ENCODE measurements at places on chromosomes 6 and 20.

GRCh38 chr6:168372889-168373288, 53.3 kb upstream of the DACT2 start:
- no peak for DNase-seq

- DNase-seq = peak; percentile 31
Observed at GRCh38 chr6:110814102-110815014, 911 bp downstream of the CDK19 start.

DNA sequence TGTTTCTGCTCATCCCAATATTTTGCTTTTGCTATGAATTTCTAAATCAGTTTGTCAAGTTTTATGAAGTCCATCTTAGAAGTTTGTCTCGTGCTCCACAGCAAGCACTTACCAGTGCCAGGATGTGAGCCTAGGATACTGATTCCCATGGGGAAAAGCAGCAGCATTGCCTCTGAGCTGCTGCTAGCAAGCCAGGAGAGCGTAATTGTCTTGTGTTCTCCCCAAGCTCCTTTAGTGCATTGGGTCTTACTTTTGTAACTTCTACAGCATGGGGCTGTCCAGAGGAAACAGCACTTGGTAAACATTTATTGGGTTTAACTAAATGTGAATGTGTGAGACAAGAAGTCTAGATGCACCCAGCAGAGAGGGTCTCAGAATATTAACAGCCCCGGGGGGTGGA, 76.1 kb downstream of the RNF182 start:
- peak; percentile 22 for DNase-seq

DNA sequence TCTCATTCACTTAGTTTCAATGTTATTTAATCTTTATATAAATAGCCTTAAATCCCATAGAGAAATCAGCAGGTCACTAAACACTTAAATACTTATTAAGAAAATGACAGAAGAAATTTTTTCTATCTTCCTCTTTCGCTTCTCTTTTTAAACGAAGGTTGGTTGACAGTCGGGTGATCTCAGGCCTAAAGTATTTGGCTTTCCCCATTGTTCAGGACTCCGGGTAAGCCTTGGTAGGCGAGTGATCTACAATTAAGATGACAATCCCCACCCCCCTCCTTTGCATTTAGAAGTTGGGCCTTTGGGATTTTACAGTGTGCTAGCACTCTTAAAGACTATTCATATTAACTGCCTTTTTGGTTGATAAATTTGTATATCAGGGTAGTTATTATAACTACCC, 19.7 kb upstream of the UTRN start:
- DNase-seq = peak; percentile 69

DNA sequence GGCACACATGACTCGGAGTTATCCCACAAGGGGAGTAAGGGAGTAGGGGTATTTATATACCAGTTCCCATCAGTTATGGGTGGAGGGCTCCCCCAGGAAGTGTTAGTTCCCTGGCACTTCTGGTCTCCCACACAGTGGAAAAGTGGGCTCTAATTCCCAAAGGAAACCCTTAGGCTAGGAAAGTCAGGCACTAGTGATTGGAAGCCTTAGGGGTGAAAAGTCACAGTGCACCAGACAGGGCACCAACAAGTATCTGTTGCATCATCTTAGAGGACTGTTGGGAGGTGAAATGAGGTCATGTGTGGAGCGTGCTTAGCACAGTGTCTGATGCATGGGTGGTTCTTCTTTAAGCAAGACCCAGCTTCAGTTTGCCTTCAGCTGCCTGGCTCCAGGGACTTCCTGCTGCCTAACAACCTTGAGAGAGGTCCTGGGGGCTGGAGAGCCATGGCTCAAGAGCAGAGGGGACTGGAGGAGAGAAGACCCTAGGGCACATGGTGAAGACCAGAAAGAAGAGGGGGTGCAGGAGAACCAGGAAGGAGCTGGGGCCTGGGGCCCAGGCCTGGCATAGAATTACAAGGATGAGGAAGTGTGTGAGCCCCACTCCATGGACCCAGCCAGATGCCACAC, 7.5 kb upstream of the FOXP4 start:
- DNase-seq = peak; percentile 25

DNA sequence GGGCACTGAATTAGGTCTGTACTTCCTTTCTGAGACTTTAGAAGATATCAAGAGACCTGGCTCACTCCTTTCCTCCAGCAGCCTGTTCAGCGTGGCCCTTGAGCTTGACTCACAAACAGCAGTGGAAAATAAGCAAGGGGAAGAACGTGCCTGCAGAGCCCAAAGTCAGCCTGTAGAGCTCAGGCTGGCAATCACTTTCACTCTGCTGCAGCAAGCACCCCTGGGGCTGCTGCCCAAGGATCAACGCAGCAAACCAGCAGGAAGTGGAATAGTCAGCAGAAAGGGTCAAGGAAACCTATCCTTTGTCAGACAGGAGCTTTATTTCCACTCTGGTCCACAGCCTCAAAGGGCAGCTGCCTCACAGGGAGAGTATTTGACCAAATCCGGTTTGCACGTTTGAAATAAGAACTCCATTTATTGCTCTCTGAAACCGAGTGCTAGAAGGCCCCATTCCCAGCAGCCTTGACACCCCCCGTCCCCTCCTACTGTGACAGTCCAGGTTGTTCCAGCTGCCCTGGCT, 77.4 kb downstream of the PRDM1 start:
- DNase-seq = peak; percentile 79

DNA sequence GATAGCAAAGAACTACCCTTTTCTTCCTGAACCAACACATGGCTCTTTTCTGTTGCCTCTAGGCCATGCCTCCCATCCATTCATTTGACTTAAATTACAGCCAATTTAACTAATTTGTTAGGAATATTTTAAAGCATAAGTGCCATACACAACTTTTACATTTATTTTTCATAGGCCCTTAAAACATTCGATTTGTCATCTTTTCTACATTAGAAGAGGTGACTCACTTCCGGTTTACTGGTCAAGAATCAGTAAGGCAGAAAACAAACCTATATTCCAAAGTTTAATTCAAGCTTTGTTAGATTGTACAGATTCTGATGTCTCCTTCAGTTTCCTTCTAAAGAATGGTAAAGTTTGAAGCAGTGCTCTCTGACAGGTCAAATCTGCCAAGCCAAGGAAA, 344.3 kb downstream of the SAMD5 start:
- no peak for DNase-seq

All from fibroblast of the aortic adventitia (primary cell).